NCI-H2107 (cell line): ENCODE measurements at places on chromosomes 1 and 21.
A peak's percentile ranks its signal among the peaks of the same experiment; 100 is the strongest.

GRCh38 chr1:33295023-33295422, 25.9 kb downstream of the A3GALT2 start:
- DNase-seq, result no peak

DNA sequence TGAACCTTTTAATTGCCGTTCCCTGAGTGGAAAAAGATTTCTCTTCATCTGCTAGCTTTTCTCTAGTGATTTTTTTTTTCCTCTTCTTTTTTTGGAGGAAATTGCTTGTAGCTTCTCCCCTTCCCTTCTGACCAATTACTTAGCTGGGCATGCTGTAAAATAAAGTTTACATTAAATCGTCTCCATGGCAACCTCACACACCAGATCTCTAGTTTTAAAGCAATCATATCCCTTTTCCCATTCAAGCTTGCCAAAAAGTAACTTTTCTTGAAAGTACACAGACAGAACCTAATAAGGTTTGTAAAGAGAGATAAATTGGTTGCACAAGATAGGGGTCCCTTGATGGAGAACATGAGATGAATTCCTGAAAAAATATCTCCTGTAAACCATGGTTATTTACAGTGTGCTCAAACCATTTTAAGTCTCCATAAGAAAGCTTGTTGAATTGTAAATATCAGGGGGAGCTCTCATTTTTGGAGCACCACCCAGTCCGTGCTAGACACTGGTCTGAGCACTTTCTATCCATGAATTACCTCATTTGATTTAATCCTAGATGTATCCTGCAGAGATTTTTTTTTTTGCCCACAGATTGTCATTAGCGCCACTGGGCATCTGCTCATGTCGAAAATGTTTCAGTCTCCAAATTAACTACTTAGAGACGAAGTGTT, 32.6 kb upstream of the HTR1D start:
- DNase-seq, result no peak

- no peak for DNase-seq
Measured at GRCh38 chr1:45870500-45870899, 67.1 kb downstream of the MAST2 start.

GRCh38 chr1:218669431-218669830, 324.3 kb downstream of the TGFB2 start:
- DNase-seq, result no peak

DNA sequence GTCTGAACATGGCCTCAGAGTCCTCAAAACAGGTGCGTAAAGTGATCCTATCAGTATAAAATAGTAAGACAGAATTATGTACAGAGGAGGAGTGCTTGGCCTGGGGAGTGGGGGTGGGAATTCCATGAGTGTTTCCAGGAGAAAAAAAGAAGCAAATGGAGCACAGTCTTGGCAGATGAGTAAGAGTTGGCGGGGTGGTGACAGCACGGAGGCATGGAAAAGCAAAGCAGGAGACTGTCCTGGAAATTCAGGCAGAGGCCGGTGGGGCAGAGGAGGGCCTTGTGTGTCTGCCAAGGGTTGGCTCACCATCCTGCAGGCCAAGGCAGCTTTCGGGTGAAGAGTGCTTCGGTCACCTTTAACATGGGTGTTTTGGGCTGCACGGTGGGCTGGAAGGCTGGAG, 63.4 kb downstream of the OPTC start:
- DNase-seq, result no peak

GRCh38 chr1:226001963-226002666, 3.0 kb upstream of the SDE2 start:
- peak; percentile 62 for DNase-seq

GRCh38 chr1:25640646-25641328, 24.2 kb downstream of the MAN1C1 start:
- no peak for DNase-seq

DNA sequence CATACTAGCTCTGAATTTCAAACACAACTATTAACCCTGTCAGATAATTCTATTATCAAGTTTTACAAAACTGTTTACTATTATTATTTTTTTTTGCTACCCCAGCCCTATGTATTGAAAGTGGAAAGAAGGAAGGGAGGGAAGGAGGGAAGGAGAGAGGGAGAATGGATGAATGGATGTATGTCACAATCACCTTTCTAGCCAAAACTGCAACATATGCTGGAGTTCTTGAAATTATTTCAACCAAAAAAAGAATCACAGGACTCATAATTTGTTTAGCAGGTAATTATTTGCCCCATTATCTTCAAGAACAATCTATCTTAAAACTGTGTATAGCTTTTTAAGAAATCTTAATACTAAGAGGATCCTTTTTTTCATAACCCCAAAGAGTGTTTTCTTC, 5.4 kb downstream of the NRIP1 start:
- DNase-seq, result no peak

- no peak for DNase-seq
Measured at GRCh38 chr1:237590386-237590785, 300.3 kb downstream of the ZP4 start.

- no peak for DNase-seq
Measured at GRCh38 chr1:188794969-188795368, 1682.7 kb downstream of the BRINP3 start.

DNA sequence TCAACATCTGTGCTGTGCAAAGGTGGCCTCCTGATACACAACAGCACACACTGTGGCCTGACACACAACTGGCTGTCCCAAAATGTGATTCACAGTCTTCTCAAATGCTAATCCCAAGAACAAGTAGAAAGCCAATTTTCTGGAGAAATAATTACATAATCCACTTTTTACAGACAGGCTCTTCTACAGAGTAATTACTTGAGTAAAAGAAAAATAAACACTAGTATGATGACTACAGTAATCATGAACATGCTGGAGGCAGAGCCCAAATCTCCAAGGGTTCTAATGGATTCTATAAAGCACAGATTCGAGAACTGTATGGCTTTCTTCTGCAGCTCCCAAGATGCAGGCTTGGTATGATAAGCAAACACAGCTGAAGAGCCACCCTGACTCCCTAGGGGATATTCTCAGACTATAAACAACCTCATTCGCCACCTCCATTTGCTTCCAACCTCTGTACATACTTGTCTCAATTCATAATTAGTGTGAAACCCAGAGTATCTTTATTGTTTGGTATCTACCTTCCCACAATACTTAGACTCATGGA, 81.9 kb downstream of the SIPA1L2 start:
- DNase-seq, result no peak

- no peak for DNase-seq
Measured at GRCh38 chr1:15546641-15547040, 20.0 kb downstream of the DNAJC16 start.

DNA sequence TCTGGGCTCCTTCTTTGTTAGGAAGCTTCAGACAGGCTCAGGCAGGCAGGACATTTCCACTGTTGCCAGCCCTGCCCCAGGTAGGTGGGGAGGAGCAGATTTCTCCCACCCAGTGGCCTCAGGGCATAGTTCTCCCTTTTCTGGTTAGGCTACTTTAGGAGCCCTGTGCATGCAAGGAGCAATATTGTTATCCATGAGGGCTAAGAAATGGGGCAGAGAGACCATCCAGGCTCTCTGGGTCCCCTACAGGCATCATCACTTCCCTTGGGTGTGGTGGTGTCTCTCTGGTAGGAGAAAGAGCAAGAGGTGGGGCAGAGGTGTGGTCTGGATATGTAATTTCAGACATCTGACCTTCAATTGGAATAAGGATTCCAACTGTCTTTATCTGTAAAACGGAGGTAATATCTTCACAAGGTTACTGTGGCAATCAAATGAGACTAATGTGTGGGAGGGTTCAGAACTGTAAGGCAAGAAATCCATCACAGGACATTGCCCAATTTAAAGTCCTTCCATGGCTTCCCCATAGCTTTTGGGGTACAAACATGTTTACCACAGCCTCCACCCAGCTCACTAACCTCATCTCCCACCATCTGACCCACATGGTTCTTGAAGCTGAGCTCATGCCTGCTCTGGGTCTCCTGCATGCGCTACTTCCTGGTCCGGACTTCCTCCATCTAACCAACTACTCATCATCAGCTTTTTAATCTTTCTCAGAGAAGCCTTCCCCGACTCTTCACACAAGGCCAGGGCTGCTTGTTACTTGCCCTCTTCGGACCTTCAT, 26.1 kb downstream of the PCAT6 start:
- no peak for DNase-seq

- no peak for DNase-seq
Measured at GRCh38 chr1:112990271-112990670, 34.3 kb upstream of the SLC16A1 start.

DNA sequence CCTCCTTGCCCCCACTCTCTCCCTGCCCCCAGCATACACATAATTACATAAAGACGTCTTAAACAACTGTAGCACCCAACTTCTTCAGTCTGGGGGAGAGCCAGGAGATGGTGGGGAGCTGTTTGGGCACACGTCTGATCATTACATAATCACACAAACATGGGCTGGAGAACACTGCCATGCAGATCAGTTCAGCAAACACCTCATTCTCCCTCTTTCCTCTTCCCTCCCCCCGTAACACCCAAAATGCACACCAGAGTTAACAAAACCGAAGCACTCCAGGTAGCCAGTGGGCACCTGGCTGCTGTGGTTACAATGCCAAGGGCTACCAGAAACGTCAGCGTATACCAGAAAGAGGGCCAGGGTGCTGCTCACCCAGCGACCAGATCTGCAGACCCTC, 1.6 kb downstream of the HIVEP3 start:
- no peak for DNase-seq

DNA sequence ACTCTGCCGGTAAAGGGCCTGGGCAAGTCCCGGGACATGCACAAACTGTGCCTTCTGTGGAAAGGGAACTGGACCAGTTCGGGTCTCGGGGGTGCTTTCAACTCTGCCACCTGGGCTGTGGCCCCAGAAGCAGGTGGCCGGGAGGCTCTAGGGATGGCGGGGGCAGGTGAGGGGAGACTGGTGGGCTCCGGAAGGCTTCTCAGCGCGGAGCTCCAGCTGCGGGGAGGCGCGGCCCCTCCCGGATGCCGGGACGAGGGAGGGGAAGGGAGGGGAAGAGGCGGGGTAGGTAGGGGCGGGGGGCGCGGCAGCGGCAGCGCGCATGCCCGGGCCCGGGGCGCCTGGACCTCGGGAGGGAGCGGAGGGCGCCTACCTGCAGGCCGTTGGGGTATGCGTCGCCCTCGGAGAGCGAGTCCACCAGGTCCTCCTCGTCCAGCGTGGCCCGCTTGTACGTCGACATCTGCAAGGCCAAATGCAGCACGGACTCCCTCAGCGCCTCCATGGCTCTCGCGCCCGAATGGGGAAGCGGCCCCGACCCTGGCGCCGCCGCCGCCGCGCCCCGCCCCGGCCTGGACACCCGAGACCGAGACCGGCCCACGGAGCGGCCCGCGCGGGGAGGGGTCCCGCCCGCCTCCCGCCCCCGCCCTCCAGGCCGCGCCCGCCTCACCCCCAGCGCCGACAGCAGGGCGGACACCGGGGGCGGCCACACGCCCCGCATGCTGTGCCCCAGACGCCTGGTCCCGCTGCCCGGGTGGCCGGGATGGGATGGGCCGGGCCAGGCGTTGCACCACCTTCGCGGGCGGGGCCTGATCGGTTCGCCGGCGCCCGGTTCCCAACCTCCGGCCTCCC, at the start of gene ECE1:
Gene ECE1 (minus strand): TSS at position 764 of the 846 bp plus-strand sequence. CDS start 49 bp downstream, at position 715.
- no peak for DNase-seq

- DNase-seq, result no peak
Measured at GRCh38 chr1:182205351-182206022, 144.0 kb upstream of the ZNF648 start.

DNA sequence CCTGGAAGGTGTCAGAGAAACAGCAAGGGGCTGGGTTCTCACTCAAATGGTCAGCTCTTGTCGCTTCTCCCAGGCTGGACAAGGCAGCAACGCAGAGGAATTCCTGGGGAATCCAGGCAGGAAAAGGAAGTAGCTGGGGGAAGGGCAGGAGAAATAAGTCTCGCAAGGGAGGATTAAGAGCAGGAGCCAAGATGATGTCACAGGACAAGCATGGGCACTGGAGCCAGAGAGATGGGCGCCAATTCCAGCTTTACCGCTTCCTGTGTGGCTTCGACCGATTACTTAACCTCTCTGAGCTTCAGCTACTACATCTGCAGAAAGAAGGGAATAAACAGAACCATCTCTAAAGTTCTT, 70.5 kb downstream of the SSBP3 start:
- no peak for DNase-seq

DNA sequence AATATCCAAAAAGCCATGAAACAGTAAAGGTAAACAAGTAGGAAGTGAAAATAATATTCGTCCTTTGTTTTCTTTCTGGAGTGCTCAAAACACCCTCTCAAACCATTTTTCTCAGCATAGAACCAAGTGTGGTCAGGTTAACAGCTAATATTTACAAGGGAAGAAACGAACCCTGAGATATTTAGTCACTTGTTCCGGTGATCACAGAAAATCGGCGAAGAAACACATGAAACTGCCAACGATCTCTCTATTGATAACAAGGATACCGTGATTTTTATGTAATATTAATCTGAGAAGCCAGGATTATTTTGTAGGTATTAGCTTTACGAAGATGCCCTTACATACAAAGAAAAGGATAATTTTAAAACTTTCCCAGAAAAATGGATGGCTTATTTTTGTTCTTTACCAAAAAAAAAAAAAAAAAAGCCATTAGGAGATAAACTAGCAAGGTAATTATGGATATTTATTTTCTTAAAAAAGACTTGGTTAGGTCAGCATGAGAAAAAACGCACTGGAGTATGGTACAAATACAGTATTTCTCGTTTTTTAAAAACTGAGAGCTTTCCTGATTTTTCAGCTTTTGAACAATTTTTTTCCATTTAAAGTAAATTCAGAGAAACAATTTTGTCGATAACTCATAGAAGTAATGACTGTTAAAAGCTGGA, 107.3 kb upstream of the HNRNPU start:
- DNase-seq, result no peak

- DNase-seq, result no peak
Measured at GRCh38 chr1:107149946-107150345, 9.1 kb downstream of the NTNG1 start.

DNA sequence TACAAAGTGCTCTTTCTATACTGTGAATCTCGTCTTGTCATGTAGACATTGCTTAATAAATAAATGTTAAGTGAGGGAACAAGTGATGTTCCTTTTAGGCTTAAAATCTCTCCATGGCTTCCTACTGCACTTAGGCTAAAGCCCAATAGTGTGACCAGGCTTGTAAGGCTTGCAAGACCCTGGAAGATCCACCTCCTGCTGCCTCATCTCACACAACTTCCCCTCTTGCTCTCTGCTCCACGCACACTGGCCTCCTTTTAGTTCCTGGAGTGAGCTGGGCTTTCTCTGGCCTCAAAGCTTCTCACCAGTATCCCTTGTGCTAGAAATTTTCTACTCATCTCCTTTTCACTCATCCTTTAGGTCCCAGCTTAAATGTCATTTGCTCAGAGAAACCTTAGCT, 41.5 kb upstream of the DIPK1A start:
- DNase-seq, result no peak

GRCh38 chr1:3036447-3037280, 15.4 kb downstream of the ACTRT2 start:
- no peak for DNase-seq

DNA sequence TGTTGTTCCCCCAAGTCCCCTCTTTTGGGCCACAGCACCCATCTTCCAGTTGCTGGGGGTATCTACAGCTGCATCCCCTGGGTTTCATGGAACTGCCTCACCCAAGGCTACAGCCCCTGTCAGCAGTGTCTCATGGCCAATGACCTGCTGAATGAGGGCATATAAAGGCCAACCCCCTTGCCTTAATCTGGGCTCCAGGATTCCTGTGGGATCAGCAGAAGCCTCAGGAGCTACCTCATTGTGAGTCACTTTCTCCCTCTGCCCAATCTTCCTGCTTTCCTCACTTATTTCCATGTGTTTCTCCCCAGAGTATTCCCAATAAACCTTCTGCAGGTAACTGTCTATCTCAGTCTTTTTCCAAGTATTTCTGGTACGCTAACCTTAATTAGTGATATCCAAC, 37.3 kb upstream of the SYT14 start:
- no peak for DNase-seq

- DNase-seq, result no peak
Measured at GRCh38 chr21:45001134-45002095, 61.6 kb downstream of the SLX9 start.
